ENCODE measurements at places on chromosomes 5 and 9.

DNA sequence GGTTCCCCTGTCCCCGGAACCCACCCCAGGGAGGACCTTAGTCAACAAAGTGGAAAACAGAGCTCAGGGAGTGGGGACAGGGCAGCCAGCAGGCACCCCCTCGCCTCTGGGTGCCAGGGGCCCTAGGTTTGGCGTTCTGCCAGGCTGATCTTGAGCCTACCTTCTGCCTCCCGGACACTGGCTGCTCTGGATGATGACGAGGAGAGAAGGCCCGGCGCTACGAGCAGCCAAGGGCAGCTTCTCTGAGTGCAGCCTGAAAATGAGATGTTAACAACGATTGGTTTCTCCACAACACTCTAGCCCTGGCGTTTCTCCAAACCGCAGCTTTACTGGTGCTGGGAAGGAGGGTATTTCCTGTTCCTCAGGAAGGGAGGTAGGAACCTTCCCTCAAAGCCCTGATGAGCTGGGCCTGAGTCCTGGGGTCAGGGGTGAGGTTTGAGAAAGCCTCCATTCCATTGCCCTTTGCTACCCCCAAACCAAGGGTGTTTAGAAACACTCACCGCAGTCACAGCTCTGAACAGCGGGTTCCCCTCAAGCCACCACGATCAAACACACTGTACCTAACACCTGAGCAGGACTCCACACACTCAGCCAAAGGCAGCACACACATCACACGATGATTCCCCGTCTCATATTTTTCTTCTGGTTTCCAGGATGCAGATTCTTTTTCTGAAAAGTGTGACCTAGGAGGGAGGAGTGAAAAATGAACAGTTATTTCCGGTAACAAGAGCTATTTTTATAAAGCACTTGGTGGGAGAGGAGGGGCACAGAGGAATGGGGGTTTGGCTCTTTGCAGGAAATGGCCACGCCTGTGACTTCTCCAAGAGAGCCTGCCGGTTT lies at the start of gene STING1:
STING1 (minus strand) TSS at position 709 of the 840 bp plus-strand sequence. CDS start 1,054 bp downstream, outside the sequence.
- DNase-seq, result peak; percentile 86

- no peak for DNase-seq
Measured at GRCh38 chr9:35311891-35312639, 150.3 kb downstream of the UNC13B start.

DNA sequence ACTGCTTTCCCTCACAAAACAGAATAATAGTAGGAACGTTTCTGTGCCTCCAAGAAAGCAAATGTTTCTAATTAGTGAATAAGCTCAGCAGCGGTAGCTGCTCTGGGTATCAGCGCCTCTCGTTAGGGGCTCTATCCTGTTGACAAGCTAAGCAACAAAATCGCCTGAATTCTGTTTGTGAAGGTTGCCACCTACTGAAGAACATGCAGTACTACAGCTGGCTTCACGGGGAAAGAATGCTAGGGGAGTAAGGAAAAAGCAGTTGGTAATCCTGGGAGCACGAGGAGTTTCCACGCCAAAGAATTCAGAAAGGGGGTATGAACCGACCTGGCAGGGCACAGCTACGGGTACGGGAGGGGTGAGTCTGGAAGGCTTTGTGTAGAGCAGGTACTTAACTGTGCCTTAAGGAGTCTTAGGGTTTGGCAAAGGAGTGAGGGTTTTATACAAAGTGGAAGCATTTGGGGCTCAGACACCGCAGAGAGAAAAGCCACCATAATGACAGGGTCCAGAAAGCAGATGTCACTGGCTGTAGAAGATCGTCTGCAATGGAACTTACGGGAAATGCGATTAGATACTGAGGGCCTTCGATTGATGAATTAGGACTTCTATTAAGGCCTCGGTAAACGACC lies 171.7 kb downstream of the TTC39B start:
- DNase-seq, result peak; percentile 66

DNA sequence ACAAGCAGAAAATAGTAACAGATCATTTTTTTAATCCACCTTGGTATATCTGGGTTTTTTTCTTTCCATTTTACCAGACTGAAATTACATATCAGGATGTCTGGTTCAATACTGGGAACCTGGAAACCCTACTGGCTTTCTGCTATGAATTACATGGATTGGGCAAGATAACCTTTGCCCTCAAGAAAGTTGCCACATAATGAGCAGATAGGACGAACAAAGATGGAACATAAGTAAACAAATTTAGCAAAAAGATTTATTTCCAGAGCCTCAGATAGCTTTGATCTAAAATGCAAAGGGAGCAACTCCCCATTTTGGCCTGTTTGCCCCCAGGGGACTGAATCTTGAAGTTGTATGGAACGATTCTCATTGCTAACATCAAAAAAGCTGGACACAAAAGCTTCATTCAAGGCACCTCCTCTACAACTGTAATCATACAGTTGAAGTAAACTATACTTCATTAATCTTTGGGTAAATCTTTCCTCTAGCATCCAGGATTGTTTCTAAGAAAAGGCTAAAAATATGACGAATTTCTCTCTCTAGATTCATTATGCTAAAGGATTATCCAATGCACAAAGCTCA lies 131.6 kb upstream of the PTGER4 start:
- DNase-seq, result no peak

DNA sequence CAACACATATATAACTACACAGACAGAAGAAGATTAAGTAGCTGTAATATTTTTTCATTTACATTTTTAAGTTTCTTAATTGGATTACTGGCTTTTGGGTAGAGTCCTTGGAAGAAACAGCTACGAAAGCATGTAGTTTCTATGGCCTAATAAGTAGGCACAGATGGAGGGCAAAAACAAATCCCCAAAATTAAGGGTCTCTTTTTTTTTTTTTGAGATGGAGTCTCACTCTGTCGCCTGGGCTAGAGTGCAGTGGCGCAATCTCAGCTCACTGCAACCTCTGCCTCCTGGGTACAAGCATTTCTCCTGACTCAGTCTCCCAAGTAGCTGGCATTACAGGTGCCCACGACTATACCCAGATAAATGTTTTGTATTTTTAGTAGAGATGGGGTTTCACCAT lies 27.1 kb upstream of the MTMR12 start:
- no peak for DNase-seq

DNA sequence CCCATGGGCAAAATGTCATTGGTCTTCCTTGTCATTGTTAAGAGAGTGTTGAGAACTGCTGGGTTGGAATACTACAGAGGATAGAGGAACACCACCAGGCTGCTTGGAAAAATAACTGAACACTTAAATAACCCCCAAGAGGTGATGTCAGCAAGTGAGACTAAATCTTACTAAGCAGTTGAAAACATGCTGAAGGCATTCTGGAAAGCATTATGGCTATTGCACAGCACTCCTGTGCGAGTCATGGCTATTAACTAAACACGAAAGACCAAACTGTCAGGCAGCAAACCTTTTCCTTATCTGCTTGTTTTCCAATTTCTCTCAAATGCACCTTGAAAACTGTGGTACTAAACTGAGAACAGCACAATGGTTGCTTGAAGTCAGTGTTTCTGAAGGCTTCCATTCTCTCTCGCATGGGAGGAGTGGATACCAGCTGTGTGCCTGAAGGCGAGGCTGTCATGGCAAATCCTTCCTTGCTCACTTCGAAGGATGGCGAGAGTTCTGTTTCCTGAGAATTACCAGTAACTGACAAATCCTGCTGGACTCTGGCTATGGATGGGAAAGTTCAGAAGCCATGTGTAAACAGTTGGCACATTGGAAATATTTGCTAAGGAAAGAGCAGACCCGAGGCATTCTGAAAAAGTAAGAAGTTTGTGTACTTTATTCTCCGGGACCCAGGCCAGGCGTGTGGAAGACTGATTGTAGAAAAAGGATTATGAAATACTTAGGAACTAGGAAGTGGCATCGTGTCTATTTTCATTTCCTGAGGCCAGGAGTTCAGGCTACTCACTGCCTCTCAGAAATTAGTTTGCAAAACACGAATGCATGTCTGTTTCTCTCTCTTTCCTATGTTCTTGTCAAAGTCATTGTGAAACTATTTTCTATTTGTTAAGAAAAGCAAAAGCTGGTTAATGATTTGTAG lies 182.1 kb downstream of the DMRT2 start:
- no peak for DNase-seq

DNA sequence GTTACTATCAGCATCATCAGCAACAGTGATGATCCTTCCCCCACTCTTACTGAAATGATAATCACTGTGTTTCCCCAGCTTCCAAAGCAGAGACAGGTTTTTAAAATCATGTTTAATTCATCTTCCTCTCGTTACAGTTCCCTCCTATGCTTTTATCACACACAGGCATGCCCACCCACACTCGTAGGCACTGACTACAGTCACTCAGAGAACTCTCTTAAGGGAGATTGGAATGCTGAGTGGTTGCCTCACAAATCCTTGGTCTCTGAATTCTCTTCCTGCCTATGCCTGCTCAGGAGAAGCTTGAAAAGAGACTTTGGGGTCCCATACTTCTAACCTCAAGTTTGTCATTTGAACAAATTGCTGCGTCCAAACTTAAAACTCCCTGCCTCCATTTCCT lies 179.2 kb downstream of the FRMD3 start:
- DNase-seq, result no peak

DNA sequence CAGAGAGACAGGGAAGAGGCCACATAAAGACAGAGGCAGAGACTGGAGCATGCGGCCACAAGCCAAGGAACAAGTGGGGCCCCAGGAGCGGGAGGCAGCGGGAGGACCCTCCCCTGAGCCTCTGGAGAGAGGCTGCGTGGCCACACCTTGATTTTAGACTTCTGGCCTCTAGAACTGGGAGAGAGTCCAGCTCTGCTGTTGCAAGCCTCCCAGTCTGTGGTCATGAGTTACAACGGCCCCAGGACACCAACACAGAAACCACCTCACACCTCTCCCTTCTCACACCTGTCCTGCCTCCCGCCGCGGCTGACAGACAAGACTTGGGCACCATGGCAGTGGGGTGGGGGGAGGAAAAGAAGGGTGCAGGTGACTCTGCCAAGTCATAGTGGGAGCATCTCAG lies 2.2 kb downstream of the INPP5E start:
- no peak for DNase-seq

GRCh38 chr9:81132318-81132717 lies 557.0 kb downstream of the TLE1 start:
- no peak for DNase-seq

DNA sequence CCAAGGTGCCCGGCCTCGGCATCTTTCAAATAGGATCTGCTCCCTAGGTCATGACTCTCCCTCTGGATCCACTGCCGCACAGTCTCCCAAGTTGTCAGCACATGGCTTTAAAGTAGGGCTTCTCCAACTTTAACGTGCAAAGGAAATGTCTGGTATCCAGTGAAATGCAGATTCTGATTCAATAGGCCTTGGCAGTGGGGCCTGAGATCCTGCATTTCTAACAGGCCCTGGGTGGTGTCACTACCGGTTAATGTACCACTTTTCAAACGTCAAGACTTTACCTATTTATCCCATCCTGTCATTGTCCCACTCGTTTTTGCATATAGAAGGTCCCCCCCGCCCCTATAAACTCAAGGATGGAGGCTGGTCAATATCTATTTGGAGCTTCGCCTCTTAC lies 137.6 kb upstream of the ZNF618 start:
- no peak for DNase-seq

GRCh38 chr5:142770650-142771609 lies 753 bp downstream of the ARHGAP26 start:
- peak; percentile 45 for DNase-seq

GRCh38 chr9:23682891-23683431 lies 143.1 kb downstream of the ELAVL2 start:
- DNase-seq, result no peak

GRCh38 chr5:140113180-140113698 lies 670 bp upstream of the PURA start:
- no peak for DNase-seq

DNA sequence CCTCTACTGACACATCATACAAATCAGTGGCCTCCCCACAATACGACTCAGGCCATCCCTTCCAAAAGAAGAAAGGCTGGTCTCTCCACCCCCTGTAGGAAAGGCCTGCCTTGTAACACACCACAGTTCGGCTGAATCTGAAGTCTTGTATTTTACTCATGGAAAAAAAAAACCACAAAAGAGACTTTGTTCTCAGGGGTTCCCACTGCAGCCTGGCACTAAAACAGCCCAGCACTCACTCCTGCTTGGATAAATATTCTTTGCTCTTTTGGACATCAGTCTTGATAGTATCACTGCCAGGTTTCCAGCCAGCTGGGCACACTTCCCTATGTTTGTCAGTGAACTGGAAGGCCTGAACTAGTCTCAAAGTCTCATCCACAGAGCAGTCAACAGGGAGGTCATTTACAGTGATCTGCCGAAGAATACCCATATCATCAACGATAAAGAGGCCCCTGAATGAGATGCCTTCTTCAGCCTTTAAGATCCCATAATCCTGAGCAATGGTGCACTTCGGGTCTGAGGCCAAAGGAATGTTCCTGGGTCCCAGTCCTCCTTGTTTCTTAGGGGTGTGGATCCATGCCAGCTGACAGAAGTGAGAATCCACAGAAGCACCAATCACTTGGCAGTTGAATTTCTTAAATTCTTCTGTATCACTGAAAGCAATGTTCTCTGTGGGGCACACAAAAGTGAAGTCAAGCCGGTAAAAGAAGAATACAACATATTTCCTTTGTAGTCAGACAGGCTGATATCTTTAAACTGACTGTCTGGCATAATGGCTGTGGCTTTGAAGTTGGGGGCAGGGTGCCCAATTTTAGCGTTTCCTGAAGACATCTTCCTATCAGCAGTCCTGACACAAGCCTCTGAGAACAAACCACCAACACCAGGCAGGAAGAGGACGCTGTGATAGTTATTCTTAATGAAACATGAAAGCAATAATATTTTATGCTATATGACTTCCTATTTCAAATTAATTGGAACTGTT lies 198.1 kb downstream of the LURAP1L start:
- no peak for DNase-seq
